Stimulated activated naive B cell treated with anti-CD40 and anti-IgM and Interleukin-4, amounts not matched to agents 10 μg/mL and 1 μg/mL and 100 μg/mL, for 72 hours (primary cell): ENCODE measurements at places on chromosomes 1 and 21.
A peak's percentile ranks its signal among the peaks of the same experiment; 100 is the strongest.

DNA sequence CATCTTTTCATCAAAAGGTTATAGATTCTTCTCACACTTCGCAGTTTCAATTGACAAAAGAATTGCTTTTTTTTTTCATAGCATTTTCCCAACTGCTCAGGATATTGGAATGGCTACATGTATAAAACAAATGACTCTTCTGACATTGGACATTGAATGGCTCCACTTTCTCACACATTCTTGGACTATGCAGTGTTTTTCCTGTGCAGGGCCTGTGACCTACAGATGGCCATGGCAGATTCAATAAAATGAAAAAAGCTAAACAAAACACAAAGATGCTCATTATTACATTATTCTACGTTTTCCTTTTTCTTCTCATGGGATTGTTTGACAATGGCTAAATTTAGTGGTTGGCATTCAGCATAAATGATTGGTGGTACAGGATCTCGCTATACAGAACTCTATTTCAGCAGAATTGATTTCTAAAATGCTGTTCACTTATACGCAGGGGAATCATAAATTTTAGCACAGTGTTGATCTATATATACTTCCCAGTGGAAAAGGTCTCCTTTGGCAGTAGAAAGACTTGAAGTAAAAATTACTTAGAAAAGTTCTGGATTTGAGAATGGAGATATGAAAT is 115.6 kb upstream of the ADAMTS5 start:
- no peak for DNase-seq

GRCh38 chr1:193412748-193413147 is 226.3 kb upstream of the B3GALT2 start:
- no peak for DNase-seq

- no peak for DNase-seq
These were observed 6.7 kb downstream of the TMEM201 start for GRCh38 chr1:9595156-9595967.

- no peak for DNase-seq
These were observed 21.1 kb downstream of the SNAP47 start for GRCh38 chr1:227756172-227756959.

GRCh38 chr21:41545500-41546359 is 37.8 kb upstream of the TMPRSS2 start:
- DNase-seq, result no peak

GRCh38 chr1:210236386-210236839 is 3.8 kb downstream of the SERTAD4 start:
- DNase-seq, result no peak

DNA sequence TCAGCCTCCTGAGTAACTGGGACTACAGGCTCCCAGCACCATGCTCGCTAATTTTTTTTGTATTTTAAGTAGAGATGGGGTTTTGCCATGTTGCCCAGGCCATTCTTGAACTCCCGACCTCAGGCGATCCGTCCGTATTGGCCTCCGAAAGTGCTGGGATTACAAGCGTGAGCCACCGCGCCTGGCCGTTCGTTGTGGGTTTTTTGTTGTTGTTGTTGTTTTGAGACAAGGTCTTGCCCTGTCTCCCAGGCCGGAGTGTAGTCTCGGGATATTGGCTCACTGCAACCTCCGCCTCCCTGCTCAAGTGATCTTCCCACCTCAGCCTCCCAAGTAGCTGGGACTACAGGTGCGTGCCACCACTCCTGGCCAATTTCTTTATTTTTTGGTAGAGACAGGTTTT is 4.7 kb upstream of the INAVA start:
- no peak for DNase-seq

GRCh38 chr1:6028042-6028850 is 17.4 kb upstream of the KCNAB2 start:
- DNase-seq, result peak; percentile 69

DNA sequence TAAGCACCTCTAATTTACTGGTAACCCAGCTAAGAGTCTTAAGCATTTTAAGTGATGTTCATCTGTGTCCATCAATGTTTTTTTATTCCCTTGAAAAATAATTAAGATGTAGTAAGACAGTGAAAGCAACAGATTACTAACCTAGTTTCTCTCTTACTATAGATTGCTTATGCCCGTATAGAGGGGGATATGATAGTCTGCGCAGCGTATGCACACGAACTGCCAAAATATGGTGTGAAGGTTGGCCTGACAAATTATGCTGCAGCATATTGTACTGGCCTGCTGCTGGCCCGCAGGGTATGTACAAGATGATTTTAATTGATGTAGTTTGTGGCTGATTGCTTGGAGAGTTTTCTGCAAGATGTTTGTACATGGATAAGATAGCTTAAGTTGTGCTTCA is 2.8 kb downstream of the RPL5 start:
- no peak for DNase-seq

DNA sequence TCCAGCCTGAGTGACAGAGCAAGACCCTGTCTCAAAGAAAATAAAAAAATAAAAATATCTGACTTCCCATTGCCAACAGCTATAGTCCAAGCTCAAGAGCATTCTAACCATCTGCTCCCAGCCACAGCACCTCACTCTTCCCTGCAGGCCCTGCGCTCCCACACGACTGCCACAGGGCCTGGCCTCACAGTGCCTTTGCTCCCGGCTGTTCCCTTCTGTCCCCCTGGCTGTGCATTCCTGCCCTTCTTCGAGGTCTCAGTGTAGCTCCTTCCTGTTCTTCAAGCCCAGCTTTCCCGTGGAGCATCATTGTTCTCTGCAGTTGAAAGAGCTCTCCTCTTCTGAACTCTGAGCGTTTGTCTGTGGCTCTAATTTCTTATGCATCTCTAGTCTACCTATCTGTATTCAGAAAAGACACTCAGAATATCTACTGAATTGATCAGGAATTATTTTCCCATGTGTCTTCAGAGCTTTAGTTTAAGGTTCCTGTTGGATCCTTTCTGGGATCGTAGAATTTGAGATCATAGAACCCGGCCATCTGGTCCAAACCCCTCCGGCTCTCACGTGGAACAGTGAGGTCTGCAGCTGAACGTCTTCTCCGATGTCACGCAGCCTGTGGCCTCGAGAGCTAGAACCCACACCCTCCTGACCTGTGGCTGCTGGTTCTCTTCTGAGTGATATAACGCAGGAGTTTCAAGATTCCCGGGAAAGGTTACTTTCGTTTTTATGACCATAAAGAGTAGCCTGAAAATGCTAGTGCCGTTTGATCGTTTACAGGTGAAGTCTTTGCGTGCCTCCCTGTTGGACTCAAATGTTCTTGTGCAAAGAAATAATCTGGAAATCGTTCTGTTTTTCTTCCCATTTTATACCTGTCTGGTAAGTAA is 54.4 kb downstream of the DOP1B start:
- DNase-seq, result no peak

DNA sequence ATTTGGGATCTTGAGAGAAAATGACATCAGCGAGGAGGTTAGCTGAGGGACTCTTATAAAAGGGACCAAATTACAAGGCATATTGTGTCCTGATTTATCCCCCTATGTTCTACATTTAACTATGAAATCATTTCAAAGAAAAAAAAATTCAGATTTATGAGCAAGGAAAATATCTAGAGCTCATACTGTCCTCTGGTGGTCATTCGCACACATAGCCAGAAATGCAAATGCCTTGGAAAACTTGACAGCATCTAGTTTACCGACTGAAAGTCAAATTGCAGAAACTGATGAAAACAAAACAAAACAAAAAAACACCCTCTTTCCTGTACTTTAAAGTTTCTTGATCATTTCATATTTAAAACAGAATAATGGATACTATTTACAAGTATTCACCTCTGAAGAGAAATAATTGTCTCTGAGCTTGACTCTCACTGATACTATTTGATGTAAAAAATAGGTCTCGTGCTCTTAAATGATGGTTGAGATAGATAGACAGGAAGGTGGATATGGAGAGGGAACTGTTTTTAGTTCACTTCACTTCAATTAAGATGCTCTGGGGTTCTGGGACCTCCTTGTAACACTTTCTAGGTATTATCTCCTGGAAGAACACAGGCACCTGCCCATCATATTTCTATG is 253.8 kb downstream of the PCP4 start:
- no peak for DNase-seq

DNA sequence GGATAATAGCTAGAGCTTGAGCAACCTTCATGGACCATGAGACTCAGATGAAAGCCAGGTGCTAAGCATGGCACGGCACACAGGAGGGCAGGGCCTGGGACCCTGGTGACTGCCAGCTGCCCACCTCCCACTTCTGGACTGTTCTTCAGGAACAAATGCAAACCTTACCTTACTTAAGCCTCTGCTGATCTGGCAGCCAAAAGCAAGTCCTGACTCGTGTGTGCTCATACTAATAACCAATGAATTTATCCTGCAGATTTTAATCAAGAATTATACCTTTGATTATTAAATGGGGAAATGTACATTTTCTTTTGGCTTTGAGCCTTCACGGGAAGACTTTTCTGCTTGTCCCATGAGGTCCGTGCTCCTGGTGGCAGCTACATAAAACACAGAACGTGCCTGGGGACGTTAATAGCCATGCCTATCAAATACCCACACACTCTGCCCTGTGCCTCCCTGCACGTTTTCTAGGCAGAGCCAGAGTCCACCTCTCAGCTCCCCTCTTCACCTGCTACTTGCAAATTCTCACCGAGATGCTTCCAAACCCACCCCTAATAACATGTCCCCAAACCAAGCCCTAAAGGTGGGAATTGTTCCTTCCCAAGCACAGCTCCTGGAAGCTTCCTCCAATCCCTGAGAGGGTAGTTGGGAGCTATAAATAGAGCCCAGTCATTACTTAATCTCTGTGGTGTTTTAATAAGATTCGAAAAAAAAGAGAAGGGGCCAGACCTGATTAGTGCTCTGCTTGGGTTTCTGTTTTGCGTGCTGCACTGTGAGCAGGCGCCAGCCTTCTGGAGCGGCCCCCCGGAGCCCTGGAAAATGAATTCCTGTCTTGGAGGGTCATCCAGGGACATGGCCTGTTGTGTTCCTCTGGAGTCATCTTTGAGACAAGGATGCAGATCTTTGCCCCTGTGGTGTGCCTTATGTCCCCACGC is 33.5 kb downstream of the SLC1A7 start:
- no peak for DNase-seq

- no peak for DNase-seq
These were observed 35.5 kb downstream of the OVGP1 start for GRCh38 chr1:111392042-111392441.

- DNase-seq, result no peak
These were observed 119.4 kb upstream of the RRP15 start for GRCh38 chr1:218165701-218166114.

GRCh38 chr1:37473431-37474045 is 842 bp upstream of the ZC3H12A start:
- no peak for DNase-seq

DNA sequence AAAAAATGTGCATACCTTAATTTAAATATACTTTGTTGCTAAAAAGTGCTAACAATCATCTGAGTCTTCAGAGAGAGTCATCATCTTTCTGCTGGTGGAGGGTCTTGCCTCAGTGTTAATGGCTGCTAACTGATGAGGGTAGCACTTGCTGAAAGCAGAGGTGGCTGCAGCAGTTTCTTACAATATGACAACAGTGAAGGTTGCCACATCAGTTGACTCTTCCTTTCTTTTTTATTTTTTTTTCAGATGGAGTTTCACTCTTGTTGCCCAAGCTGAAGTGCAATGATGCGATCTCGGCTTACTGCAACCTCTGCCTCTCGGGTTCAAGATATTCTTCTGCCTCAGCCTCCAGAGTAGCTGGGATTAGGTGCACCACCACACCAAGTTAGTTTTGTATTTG is 2.6 kb upstream of the CFAP45 start:
- DNase-seq, result no peak

- DNase-seq, result no peak
These were observed 16.3 kb downstream of the KIAA0040 start for GRCh38 chr1:175176246-175176645.

- DNase-seq, result no peak
These were observed 52.7 kb upstream of the ATP5PO start for GRCh38 chr21:33968080-33968994.

GRCh38 chr1:16165073-16165364 is 9.2 kb upstream of the EPHA2 start:
- DNase-seq, result no peak

GRCh38 chr21:16578912-16579311 is 849.1 kb downstream of the USP25 start:
- no peak for DNase-seq

GRCh38 chr1:17516303-17517214 is 22.9 kb upstream of the ARHGEF10L start:
- DNase-seq, result no peak

DNA sequence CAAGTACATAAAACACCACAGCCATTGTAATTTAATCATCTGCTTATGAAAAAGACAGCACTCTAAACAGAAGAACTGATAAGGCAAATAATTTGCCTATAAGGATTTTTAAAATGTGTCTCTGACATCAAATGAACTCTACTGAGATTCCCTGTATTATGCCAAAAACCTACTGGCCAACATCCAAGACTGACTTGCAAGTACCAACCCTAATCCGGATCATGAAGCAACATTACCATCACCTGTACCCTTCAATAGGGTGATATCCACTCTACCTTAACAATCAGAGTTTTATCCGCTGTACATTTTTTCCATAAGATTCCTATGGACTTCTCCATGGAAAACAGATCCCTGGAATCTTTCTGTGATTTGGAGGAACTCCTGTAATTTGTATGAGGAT is 4.6 kb downstream of the RGS7 start:
- DNase-seq, result no peak

GRCh38 chr1:115189814-115190539 is 100.7 kb upstream of the TSPAN2 start:
- DNase-seq, result no peak

GRCh38 chr1:207288315-207288714 is 33.2 kb upstream of the CD55 start:
- DNase-seq, result no peak

DNA sequence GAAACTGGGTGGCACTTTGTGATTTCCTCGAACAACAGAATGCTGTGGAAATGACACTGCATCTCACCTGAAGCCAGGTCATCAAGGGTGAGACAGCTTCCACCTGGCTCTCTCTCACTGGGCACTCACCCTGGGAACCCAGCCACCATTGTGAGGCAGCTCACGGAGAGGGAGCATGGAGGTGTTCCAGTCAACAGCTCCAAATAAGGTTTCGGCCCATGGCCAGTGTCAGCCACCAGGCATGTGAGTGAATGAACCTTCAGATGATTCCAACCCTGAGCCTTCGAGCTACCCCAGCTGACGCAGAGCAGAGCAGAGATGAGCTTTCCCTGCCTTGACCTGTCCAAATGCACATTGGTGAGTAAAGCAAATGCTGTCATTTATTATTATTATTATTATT is 58.1 kb downstream of the SYDE2 start:
- DNase-seq, result no peak

DNA sequence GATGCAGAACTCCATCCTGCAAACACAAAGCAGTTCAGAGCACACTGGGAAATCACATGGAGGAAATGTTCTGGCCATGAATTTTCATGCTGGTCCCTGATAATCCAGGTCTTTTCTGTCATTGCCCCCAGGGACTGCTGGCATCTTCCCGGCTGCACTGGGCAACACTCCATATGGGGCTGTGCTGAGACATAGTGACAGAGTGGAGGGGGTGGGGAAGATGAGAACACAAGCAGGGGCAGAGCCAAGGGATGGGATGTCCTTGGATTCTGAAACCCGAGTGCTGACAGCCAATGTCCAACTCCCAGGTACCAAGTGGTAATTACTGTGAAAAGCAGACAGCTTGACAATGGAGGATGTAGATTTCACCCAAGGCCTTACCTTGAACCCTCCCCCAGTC is 185.7 kb downstream of the HIVEP3 start:
- no peak for DNase-seq

- no peak for DNase-seq
These were observed 216.6 kb downstream of the GREM2 start for GRCh38 chr1:240395336-240395735.
